Head of caudate nucleus (tissue), 42 donors: ENCODE measurements at places on chromosomes 2 and 18.
A peak's percentile ranks its signal among the peaks of the same experiment; 100 is the strongest.

GRCh38 chr2:37080266-37080665 lies 3.9 kb downstream of the HEATR5B start:
- DNase-seq, result no peak

DNA sequence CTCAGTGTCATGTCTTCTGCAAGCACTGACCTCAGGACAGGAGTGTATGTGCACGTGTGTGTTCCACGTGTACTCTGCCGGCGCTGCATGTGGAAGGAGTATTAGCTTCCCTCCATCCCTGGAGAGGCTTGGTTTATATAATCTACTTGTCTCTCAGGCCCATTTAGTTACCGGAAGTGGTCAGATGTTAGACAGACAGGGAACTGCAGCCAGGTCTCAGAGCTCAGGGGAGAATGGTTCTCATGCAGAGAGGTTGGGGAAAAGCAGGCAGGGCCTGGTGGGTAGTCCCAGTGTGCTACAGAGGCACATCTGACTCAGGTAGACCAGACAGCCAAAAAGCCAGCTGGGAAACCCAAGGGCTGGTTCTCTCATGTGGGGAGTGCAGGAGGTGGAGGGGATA lies 167.9 kb downstream of the CTIF start:
- DNase-seq, result no peak

DNA sequence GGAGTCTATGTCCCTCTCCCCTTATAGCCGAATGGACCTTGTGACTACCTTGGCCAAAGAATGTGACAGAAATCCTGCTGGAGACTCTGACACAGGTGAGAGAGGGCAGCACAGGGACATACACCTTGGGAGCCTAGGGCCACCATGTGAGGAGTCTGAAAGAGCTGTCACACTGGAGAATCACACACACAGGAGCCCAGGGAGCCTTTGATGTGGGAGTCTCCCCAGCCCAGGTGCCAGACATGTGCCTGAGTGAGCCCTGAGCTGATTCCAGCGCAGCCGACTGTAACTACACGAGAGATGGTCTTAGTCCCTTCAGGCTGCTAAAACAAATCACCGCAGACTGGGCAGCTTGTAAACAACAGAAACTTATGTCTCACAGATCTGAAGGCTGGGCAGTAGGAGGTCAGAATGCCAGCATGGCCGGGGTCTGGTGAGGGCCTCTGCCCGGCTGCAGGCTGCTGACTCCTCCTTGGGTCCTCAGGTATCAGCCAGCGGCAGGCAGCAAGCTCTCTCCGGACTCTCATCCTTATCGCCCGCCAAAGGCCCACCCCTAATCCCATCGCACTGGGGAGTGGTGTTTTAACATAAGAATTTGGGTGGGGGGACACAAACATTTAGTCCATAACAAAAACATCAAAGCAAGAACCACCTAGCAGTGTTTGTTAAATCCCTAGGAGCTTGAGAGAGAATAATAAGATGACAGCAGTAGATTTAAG lies 63.8 kb upstream of the GPR45 start:
- no peak for DNase-seq

GRCh38 chr2:1482981-1483380 lies 69.7 kb downstream of the TPO start:
- DNase-seq, result no peak

DNA sequence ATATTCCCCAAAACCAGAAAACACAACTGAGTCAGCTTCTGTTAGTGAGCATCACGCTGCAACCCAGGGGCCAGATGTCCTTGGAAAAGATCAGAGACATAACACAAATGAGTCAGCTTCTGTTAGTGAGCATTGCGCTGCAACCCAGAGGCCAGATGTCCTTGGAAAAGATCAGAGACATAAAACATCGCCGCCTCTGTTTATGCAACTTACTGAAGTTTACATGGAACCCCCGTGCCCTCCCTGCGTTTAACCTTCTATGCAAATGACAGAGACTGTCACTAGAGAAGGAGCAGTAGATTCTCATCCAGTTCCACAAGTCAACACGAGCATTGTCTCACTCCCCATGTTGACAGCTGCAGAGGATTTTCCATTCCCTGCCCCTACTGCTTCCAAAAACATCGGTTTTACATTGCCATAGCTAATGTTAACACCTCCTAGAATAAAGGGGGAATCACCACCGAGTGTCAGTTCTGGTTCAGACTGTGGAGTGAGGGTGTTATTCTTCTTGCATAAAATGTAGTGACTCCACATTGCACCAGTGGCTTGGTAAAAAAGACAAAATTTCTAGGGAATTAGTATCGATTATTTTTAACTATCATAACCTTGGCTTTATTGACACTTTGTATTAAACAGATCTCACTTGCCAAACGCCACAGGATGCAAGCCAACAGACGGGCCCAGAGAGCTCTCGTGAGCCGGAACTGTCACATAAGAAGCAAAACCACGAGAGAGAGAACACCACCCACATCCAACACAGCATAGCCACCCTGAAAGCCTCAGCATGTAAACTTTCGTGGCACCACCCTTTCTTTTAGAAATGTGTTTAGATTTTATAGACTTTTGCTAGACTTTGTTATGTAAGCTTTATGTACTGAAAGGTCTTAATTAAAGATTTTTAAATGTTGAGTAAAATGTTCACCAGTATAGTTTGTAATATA lies 87.7 kb downstream of the SH3YL1 start:
- no peak for DNase-seq

DNA sequence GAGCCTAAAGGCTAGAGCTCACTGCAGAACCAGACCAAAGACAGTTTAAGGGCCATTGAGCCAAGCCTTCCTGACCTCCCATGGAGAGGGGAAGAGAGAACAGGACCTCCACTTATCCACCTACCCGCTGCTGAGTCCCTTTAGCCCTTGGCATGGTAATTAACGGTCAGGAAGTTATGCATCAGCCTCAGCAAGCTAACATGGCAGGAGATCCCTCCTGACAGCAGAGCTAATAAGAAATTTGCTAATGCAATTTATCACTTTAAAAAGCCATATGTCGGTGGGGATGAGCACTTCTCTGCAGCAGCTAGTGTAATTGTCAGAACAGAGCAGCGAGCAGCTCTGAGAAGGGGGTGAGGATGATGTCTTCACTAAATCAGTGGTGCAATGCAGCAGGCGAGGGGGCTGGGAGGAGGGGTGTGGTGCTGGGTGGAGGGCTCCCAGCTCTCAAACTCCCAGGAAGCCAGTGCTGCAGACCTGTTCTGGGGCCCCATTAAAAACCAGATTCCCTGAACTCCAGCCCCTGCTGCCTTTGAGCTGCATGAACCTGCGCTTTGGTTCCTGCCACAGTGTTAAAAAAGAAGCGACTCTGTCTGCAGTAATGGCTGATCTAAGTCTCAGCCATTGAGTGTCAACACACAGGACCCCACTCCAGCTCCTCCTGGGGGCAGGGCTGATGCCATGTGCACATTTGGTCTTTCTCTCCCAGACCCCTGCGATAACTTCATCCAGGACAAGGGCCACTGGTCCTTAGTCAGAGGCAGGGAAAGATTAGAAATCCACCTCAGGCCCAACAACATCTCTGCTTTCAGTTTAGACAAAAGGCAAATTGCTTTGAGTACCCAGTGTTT lies 84.2 kb upstream of the STPG4 start:
- DNase-seq, result peak; percentile 42

GRCh38 chr2:205769879-205770278 lies 87.6 kb downstream of the NRP2 start:
- DNase-seq, result no peak

GRCh38 chr2:233080836-233081229 lies 20.7 kb downstream of the INPP5D start:
- no peak for DNase-seq

GRCh38 chr2:23457990-23458682 lies 73.2 kb downstream of the KLHL29 start:
- DNase-seq, result no peak

DNA sequence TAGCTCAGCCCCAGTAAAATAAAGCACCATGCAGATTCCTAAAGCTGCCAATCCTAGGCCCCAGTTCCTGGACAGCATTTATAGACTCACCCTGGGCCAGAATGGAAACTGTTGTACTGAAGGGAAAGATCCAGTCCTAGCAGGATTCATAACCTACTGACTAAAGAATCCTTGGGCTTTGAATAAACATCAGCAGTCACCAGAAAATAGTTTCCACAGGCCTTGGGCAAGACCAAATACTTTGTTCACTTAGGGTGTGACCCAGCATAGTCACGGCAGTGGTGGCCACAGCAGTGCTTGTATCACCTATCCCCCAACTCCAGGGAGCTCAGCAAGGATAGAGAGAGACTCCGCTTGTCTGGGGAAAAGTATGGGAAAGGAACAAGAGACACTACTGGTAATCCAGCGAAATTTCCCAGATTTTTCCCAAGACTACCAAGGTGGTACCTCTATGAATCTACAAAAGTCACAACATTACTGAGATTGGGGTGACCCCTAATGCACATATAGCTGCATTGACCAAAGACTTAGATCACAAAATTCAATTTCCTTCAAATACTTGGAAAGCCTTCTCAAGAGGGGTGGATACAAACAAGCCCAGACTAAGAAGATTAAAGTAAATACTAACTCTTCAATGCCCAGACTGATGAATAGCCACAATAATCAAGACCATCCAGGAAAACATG lies 748.1 kb upstream of the LRATD1 start:
- DNase-seq, result no peak

DNA sequence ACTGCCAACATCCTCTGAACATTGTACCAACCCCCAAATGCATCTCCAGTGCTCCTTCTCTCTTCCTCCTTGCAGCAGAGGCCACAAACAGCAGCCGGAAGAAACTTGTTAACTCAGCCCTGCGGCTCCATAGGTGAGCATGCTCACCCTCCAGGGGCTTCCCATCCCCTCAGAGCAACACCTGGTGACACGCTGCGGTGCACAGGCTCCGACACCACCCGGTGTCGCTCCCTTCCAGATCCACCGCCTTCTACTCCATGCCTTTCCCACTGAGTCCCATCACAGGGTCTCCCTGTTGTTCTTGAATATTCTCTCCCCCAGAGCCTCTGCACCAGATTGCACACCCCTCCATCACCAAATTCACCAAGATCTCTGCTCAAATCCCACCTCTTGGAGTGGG lies 171.5 kb upstream of the FHL2 start:
- no peak for DNase-seq

DNA sequence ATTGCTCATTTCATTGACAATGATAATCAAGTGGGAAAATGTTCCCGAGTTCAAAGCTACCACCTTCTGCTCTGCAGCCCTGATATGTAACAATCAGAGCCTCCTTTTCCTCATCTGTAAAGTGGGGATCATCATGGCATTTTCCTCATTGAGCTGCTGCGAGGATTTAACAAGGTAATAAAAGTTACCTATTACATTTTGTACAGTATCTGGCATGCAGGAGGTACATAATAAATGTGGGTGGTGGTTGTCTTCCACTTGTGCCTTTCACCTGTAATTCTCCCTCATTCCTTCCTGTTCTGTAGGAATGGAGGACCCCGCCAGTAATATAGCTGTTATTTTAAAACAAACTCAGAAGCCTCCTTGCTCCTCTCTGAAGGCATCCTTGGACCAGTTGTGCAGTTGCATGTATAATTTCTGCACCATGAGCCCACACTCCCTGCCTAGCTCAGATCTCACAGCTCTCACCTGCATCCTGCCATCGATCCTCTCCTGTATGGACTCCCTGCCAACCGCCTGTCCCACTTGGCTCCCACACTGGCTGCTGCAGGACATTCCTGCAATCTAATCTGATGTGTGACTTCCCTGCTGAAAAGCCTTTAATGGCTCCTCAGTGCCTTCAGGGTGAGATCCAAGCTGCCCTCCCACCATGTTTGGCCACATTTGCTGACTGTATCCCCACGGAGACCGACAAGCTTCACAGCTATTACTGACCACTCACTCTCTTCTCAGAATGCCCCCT lies 350.4 kb downstream of the EN1 start:
- no peak for DNase-seq

GRCh38 chr2:216159646-216160045 lies 50.5 kb downstream of the XRCC5 start:
- DNase-seq, result no peak

DNA sequence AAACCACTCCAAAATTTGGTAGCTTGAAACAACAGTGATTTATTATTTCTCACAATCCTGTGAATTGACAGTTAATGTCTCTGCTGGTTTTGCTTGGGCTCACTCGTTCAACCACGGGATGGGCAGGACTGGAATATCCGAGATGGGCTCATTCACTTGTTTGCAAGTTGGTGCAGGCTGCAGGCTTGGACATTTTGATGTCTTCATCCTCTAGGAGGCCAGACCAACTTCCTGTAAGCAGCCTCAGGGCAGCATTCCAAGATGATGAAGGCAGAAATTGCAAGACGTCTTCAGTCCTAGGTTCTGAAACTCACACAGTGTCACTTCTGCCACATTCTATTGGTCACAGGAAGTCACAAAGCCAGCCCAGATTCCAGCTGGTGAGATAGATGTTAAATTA lies 47.1 kb downstream of the GPR39 start:
- DNase-seq, result no peak

DNA sequence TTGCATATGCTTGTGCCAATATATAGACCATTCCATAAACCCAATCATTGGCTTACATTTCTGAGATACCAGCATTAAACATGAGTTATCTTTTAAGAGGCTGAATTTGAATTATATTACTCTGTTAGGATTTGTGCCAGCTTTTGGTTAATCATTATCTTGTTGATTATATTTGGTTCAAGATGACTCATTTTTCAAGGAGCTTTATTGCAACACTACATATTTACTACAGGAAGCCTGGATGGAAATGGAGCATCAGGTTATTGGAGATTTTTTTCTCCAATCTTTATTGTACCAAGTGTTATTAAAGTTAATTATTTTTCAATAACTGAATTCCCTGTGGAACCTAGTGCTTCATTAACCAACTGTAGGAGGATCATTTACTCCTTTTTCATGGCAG lies 26.4 kb downstream of the EML4 start:
- no peak for DNase-seq

- no peak for DNase-seq
These were observed 10.6 kb downstream of the MAPRE2 start for GRCh38 chr18:35051641-35052377.

DNA sequence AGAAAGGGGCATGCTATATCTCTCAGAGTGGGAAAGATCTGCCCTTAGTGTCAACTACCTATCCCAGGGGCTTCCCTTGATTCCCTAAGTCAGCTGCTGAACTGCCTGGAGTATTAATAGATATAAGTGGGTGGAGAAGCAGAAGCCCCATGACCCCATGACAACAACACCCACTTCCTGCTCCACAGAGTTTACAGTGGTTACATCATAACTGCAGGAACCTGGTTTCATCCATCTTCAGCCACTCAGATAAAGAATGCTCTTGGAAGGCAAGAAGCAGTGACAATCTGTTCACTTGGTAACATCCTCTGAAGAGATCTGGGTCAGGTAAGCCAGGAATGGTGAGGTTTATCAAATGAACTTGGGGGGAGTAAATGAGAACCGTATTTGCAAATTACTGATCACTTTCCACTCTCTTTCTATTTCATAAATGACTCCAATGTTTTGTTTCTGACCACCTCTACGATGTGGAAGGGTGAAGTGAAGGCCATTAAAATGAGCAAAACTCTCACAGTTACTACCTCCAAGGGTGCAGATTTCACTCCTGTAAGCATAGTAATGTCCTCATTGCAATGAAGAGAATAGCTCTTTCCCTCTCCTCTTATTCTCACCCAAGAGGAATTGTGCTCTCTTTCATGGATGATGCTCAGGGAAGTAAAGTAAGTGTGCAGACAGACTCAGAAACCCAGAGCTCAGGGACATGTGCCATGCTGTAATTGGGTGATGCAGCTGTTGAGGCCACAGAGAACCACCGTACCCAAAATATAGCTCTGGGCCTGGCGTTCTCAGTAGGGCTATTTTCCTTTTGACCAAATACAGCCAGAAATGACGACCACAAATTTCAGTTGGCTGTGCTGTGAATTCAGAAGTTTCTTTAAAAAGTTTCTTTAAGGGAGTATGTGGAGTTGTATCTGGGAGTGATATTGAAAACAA lies 192.8 kb upstream of the APCDD1 start:
- no peak for DNase-seq
